ENCODE measurements at places on chromosomes 1 and 21.

DNA sequence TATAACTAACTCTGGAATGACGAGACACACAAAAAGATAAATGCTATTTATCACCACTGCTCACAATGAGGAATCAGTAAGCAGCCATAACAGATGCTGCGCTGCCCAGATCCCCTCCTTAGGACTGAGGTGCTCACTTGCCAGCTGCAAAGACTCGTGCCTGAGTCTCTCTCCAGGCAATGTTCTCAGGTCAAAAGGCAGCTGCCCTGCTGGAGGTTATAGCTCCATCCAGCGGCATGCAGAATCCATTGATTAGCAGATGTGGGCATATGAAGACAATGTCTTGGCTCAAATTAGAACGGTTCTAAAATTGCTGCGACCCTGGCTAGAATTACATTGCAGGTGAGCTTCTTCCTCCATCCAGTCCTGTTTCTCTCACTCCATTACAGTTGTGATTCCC is 328.2 kb upstream of the CHRM3 start:
- no peak for DNase-seq

- no peak for DNase-seq
Observed at GRCh38 chr1:200653022-200653462, 16.7 kb downstream of the DDX59 start.

DNA sequence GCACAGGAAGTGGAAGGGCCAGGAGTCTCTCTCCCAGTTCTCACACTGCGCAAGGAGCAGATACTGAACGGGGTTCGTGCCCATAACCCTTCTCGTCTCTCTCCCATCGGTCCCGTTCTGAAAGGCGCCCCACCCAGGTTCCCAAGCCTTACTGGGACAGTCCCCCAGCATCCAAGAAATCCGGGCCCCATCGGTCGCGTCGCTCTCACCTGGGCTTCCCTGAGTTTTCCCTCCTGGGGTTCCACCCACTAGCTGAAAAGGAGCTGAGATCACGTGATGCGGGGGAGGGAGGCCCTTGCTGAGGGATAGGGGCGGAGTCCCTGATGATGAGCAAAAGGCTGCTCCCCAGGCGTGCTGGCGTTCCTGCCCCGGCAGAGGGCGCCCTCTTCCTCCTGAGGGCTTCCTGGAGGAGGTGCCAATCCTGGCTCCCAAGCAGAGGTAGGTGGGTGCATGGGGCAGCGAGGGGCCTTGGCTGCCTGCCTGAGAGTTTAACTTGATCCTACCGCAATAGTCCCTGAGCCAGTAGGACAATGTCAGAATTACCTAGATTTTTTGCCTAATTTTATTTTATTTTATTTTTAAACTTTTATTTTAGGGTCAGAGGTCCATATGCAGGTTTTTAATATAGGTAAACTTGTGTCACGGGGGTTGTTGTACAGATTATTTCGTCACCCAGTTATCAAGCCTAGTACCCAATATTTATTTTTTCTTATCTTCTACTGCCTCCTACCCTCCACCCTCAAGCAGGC is at the start of gene SPOCD1:
SPOCD1 (minus strand) TSS at position 271 of the 749 bp plus-strand sequence. CDS start 689 bp downstream, outside the sequence.
- peak; percentile 93 for DNase-seq

DNA sequence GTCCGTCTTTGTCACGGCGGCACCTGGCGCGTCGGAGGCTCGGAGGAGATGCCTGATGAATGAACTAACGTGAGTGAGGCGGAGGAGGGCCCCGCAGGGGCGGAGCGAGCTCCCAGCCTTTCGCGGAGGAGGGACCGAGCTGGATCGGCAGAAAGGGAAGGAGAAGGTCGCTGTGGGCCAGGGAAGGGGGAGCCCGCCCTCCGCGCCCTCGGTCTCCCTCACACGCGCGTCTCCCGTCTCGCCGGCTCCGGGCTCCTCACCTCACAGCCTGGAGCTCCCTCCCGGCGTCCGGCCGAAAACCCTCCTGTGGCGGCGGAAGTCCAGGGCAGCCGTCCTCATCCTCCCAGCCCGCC is 519 bp downstream of the ZNF496 start:
- peak; percentile 90 for DNase-seq

- DNase-seq, result peak; percentile 6
Observed at GRCh38 chr1:59767119-59767518, 47.6 kb upstream of the HOOK1 start.

- no peak for DNase-seq
Observed at GRCh38 chr1:225467193-225468020, 39.6 kb upstream of the LBR start.

DNA sequence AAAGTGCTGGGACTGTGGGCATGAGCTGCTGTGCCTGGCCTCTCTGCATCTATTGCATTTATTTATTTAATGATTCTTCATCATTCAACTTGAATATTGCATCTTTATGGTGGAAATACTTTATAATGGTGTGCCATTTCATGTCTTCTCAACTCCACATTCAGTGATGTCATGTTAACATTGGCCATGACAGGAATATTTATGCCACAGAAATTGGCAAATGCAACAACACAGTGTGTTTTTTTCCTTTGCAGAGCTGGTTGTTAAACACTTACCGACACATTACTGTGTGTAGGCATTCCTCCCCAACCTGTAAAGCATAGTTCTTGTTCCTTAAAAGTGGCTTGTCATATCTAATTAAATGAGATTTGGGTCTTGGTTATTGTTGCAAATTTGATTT is 57.4 kb upstream of the WDR26 start:
- no peak for DNase-seq

DNA sequence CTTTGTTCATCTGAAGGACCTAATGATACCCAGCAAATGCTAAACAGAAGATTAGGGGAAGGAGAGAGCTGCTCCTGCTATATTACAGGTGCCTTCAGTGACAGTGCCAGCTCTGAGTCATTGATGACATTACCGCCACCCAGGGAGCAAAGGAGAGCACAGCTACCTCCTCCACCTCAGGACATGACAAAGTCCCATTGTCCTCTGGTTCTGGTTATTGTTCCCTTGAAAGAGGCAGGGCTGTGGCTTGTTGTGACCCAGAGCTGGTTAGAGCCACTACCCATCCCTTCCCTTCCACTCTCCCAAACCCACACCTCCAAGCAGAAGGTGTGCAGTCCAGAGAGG is 363.5 kb upstream of the DUSP10 start:
- no peak for DNase-seq

GRCh38 chr1:37423810-37424209 is 50.6 kb upstream of the ZC3H12A start:
- DNase-seq, result no peak

- DNase-seq, result no peak
Observed at GRCh38 chr1:29056256-29056655, 67.4 kb downstream of the TMEM200B start.

- DNase-seq, result no peak
Observed at GRCh38 chr21:32533053-32533452, 52.3 kb downstream of the TCP10L start.

- DNase-seq, result peak; percentile 88
Observed at GRCh38 chr1:162055062-162055461, 14.4 kb upstream of the NOS1AP start.

- no peak for DNase-seq
Observed at GRCh38 chr21:36914244-36915013, 52.0 kb downstream of the HLCS start.

Measured in GM23248 (cell line).